Stimulated activated CD8-positive, alpha-beta memory T cell treated with anti-CD3 and anti-CD28 coated beads, Interleukin-15, amount 100 ng/mL, for 48 hours (primary cell): ENCODE measurements at places on chromosomes 1 and 21.

GRCh38 chr1:31579374-31579773 is 3.1 kb downstream of the TINAGL1 start:
- no peak for DNase-seq

DNA sequence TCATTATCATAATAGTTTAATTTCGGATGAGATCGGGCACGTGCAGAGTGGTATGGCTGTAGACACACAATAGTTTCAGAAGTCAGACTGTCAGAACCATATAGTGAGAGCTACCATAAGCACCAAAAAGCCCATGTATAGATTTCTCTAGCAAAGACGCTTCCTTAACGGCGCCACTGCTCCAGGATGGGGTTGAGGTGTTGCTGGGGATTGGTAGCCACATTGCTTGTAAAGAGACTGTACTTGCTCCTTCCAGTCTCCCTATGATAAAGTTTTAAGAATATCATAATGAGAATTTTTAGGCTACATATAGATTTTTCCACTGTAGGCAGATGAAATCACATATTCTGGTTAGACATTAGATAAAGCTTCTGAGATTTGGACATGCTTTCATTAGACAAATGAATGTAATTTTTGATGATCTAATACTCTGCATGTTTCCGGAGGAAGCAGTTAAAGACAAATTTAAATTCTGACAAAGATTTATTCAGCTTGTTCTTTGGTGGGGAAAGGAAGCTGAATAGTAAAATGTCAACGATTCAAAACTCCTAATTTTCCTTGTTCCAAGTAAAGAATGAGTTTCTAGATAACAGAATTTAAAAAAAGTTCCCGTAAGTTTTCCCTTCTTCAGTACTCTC is 77.7 kb downstream of the MAP3K7CL start:
- no peak for DNase-seq

DNA sequence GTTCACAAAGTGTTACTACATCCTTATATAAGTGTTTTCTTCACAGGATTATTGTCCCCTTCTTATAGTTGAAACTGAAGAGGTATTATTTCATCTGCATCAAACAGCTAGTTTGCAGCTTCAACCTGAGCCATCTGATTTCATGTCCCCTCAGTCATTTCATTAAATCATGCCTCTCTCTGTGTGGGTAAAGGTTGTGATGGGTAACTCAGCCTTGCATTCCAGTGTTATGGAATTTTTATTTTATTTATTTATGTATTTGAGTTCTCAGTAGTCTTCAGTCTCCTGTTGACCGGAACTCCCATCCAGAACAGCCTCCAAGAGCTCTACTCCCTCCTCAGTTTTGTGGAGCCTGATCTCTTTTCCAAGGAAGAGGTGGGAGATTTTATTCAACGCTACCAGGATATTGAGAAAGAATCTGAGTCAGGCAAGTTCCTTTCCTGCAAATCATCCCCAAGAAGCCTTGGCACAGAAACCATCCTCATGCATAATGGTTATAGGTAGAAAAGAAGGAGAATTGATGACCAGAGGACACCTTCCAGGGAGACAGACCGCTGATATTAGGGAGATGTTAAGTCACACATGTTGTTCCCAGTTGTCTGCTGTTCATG is 21.8 kb downstream of the CHD1L start:
- DNase-seq: no peak

DNA sequence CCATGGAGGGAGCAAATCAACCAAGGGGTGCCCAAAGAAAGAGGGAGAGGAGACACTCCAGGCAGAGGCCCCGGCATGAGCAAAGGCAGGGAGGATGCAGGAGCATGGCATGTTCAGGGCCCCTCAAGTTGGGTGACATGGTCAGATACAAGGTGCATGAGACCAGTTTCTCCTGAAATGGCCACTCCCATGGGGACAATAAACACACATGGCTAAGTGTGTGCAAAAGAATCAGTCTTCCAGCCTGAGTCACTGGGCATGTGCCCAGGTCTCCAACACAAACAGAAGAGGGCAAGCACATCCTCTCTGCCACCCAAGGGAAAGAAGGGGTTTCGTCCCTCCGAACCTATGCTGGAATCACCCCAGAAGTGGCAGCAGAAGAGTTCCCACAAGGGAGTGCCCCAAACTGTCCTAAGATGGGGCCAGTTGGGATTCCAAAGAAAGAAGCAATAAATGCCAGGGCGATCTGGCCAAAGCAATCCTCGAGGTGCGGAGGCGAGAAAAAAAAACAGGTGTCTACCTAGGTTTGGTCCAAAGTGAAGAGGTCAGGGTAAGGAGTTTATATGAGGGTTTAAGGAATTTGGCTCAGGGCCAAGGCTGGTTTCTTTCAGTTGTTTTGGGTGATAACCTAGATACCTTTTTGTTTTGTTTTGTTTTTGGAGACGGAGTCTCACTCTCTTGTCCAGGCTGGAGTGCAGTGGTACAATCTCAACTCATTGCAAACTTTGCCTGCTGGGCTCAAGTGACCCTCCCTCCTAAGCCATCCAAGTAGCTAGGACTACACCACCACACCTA is 13.2 kb downstream of the CASP9 start:
- no peak for DNase-seq

GRCh38 chr1:245173446-245174211 is 18.8 kb downstream of the KIF26B start:
- no peak for DNase-seq

- peak; percentile 15 for DNase-seq
Measured at GRCh38 chr1:20248971-20249612, 41.6 kb upstream of the VWA5B1 start.

DNA sequence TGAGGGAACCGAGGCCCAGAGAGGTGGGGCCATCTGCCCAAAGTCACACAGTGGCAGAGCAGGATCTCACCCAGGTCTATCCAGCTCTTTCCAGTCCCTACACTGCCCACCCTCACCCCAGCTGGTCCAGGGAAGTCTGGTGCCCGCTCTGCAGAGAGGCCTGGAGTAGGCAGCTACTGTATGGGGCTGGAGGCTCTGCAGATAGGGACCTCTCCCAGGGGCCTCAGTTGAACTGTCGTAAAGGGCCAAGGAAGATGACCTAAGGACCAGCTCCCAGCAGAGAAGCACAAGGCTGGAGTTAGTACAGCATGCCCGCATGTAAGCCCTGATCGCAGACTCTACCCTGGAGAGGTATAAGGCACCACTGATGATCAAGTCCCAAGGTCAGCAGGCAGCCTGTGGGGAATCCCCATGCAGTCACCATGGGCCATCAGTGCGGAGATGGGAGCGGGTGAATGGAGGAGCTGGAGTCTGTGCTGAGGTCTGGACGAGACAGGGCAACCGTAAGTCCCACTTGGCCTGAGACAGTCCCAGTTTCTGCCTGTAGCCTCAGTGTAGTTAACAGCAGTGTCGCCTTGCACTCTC is 320.2 kb downstream of the MATN1 start:
- DNase-seq: no peak

- DNase-seq: no peak
Measured at GRCh38 chr1:64920941-64921589, 45.3 kb downstream of the JAK1 start.

- no peak for DNase-seq
Measured at GRCh38 chr1:45001011-45001481, 10.1 kb downstream of the HECTD3 start.

DNA sequence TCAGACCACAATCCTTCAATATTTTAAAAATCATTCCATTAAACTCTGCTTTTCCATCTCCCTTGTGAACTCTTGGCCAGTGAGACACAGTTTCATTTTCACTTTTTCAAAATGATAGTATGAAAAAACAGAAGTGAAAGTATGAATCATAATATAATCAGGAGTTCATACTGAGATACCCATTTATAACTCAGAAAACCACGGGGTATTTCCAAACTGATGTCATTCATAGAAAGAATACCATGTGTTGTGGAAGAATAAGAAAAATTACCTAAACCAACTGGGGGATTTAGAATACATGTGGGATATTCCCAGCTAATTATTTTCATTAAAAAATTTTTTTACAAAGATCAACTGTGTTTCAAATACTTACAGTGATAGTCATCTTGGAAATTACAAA is 149.9 kb downstream of the MRPL39 start:
- no peak for DNase-seq

GRCh38 chr1:27632387-27633297 is 2.3 kb downstream of the FGR start:
- peak; percentile 69 for DNase-seq

DNA sequence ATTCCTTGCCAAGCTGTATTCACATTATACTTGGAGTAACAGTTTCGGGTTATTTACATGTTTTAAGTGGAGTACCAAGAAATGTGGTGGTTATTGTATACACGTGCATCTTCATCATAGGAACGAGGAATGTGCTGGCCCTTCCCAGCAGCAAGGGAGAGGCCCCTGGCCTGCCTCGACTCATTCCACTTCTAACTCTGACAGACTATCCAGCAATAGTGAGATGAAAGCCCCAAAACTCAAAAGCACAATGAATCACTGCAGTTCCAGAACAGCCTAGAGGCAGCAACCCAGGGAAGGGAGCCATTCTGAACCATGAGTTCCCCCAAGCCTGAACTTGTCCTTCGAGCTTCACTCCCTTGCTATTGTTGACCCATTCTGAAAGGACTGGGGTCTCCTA is 23.1 kb downstream of the FAM89A start:
- DNase-seq: no peak

GRCh38 chr1:161139766-161140165 is 7.3 kb upstream of the DEDD start:
- DNase-seq: no peak

- no peak for DNase-seq
Measured at GRCh38 chr21:34935452-34935851, 113.7 kb downstream of the RUNX1 start.

DNA sequence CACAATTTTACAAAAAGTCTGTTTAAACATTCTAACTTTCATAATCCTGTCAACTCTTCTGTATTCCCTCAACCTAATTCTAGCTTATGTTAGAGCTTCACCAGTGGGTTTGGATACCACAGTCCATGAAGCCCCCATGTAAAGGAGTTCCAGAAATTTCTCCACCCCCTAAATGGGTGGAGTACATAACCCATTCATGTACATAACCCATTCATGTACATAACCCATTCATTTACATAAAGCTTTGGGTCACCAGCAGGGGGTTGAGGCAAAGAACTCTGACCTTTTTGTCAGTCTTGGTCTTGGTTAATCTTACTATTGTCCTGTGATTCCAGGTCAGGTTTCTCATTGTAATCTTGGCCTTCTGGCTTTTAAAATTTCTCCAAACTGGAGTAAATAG is 61.6 kb downstream of the SMYD2 start:
- no peak for DNase-seq

GRCh38 chr1:202015662-202015937 is 5.2 kb downstream of the ELF3 start:
- DNase-seq: no peak
